ENCODE measurements at places on chromosomes 5 and 9.

DNA sequence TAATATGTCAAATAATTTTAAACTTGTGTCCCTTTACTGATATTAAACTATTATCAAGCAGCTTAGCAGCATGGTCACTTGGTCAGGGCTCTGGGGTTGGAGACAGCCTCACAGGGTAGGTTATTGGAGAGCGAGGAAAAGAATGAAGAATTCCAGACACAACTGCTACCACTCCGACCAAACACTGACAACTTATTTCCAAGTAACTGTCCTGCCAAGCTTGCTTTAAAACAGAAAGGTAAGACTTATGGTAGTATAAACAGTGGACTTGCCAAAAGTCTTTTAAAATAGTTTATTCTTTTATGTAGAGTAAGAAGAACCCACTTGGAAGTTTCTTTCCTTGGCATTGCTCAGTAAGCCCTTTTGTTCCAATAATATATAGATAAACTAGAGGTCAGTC lies 364.1 kb downstream of the DEPDC1B start:
- DNase-seq: no peak

GRCh38 chr5:145855763-145856267 lies 17.0 kb downstream of the GRXCR2 start:
- DNase-seq: no peak

DNA sequence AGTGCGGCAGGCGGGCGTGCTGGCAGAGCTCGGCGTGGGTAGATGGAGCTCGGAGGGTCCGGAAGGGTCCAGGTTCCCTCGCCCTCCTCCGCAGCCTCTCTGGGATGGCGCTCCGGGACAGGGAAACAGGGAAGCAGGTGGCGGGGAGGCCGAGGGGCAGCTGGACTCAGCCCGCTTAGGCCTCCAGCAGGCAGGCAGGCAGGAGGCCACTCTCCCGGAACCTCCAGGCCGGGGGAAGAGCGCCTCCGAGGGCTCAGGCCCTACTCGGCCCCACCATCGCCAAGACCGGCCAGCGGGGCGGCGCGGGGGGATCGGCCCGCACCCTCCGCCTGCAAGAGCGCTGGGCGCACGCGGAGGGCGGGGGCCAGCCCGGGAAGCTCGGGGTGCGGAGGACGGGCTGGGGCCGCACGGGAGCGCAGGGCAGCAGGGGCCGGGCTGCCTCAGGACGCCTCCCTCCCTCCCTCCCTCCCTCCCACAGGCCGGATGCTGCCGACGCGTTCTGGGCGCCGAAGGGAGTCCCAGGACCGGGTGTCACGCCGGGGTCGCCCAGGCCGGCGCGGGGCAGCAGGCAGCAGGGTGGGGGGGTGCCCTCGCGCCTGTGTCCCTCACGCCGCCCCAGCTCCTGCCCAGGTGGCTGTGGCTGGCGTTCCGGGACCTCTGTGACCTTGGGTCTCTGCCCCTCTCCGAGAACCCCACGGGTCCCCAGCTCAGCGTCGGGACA lies 977 bp downstream of the MGAT4B start:
- peak; percentile 51 for DNase-seq

DNA sequence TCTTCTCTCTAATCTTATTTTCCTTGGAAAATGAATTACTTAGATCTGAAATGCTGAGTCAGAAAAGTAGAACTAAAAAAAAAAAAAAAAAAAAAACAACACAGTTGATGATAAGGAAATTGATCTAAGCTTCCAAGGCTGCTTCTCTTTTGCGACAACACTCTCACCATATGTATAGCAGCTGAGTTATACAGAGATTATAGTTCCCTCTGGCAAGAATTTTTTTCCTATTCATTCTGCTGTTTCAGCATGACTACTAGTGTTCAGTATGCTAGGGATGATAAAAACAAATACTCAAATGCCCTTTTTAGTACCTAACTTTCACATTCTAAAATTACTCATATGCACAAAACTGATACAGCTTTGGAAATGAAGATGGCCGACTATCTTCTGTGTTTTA lies 267.3 kb downstream of the MLLT3 start:
- DNase-seq: no peak

- no peak for DNase-seq
Observed at GRCh38 chr9:74281674-74282073, 215.5 kb upstream of the RORB start.

DNA sequence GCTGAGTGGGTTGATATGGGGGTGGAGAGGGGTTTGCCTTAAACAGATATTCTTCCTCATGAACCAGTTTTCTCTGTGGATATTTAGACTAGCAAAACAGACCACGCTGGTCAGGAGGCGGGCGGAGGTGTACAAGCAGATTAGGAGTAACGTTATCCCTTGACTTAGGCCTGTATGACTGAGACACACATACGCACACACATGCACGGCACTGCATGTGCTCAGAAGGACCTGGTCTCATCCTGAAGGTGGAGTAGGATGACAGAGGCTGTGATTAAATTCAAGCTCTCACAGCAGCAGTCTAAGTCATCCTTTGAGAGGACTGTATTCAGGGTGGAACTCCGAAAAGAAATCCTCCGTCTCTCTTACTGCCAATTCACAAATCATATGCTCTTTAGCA lies 209.7 kb downstream of the DIRAS2 start:
- DNase-seq: no peak

DNA sequence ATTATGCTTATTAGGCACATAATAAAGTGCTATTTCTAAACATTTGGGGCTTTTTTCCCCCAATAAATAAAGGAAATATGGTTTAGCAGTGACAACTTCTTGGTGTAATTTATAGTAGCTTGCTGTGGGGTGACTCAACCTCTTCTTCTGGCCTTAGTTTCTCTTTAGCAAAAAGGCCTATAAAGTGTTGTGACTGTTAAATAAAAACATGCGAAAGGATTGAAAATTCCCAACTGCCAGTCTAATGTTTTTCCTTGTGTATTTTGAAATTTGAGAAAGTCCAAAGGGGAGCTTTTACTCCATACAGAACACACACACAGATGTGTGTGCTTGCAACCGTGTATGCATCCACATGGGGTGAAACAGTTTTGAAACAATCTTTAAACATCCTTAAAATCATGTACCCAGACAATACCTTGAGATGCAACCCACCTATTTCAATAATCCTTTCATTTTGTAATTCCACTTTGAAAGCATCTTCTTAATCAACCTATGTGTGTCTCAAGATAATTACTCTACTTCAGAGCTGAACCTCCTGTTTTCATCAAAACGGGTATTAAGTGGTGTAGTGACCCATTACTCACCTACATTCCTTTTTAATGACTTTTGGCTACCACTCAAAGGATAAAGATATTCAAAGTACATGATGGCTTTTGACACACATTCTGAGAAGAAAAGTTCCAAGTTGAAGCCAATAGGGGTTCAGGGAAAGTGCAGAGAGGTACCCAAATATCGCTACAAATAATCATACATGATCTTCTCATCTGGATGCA lies 123.8 kb downstream of the DROSHA start:
- no peak for DNase-seq

DNA sequence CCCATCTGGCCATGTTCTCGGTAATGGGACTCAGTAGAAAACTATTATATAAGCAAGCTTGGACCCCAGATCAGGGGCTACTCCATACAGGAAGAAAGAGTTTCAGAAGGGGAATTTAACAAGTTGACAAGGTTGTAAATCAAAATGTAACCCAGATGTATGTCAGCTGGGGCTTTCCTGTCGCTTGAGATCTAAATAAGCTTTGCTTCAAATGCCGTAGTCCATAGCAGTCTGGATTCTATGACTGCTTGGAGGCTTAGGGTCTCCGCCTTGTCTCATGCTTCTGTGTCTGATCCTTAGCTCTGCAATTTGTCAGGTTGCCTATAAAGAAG lies 70.4 kb downstream of the TEX10 start:
- no peak for DNase-seq

DNA sequence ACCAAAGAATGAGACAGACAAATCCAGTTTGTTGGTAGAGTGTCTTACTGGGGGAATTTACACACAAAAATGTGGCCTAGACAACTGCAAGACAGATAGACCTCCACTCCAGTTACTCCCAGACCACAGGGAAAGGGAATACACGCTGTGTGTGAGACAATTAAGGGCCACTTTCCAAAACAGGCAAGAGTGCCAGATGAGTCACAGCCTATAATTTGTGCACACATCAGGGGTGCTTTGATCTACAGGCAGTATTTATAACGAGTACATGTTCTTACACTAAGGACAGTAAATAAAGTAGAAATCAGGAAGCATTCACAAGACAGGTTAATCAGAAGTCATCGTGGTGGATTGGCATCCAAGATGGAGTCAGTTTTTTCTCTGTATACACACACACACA lies 114.8 kb downstream of the ZNF622 start:
- DNase-seq: no peak

DNA sequence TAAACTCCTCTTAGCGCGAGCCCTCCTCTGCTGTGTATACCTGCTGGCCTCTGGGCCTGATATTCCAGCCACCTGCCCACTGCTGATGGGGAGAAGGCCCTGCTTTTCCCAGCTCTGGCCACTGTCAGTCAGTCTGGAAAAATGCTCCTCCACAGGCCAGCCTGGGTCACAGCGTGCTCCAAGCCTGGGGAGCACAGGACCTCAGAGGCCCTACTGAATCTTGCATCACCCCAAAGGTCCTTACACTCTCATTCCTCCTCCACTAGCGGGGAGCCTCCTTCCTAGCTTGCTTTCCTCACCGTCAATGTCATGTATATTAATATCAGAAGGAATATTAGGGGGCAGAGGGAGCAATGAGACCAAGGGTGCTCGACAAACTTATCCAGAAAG lies 73.7 kb downstream of the SHB start:
- DNase-seq: no peak

DNA sequence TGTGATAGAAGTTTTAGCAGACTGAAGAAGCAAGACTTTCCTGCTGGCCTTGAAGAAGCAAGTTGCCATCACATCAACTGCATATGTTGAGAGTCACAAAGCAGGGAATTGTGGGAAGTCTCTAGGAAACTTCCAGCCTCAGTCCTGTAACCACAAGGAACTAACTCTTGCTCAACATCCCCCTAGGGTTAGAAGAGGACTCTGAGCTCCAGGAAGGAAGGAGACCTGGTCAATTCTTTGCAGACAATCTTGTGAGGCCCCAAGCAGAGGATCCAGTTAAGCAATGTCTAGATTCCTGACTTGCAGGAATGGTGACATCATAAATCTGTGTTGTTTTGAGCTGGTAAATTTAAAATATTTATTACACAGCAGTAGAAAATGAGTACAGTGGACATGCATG lies 18.6 kb upstream of the ZNF366 start:
- DNase-seq: no peak

DNA sequence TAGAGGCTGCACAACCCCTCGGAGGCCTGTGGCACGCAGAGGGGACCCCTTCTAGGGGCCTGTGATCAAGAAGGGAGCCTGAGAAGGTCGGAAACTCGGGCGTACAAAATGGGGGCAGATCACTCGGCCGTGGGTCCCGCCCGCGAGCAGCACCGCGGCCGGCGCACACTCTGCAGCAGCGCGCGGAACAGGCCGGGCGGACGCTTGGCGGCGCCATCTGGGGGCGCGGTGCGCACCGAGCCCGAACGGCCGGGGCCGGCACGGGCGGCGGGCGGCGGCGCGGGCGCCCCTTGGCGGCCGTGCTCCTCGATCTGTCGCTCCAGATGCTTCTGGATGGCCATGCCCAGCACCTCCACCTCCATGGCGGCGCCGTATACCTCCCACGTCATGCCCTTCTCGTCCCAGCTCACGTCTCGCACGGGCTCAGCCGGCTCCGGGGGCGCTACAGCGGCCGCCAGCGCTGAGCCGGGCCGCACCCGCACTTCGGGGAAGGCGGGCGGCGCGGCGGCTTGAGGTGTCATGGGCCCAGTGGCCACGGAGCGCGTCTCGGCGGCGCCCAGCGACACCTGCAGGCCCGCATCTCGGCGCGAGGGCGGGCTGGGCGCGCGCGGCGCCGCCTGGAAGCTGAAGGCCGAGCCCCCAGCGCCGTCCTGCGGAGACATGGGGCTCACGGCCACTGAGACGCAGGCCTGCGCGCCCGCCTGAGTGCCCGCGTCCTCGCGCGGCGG lies 13.1 kb downstream of the GPRIN1 start:
- DNase-seq: peak; percentile 81

GRCh38 chr5:62038024-62038423 lies 268.0 kb upstream of the KIF2A start:
- no peak for DNase-seq

DNA sequence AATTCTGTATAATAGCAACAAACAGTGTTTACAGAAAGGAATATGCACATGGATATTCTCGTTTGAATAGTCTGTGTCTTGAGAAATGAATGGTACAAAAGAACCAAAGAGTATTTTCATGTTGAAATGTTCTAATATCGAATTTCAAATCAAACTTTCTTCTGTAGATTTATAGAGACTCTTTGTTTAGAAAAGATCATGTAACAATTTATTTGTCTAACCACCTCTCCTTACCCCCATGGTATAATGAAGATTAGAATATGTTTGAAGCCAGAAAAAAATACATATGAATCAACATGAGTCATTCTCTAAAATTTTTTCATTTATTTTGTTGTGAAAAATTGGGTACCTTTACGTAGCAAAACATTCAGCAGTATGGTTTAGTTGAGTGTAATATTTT lies 285.6 kb downstream of the PRR16 start:
- DNase-seq: no peak

DNA sequence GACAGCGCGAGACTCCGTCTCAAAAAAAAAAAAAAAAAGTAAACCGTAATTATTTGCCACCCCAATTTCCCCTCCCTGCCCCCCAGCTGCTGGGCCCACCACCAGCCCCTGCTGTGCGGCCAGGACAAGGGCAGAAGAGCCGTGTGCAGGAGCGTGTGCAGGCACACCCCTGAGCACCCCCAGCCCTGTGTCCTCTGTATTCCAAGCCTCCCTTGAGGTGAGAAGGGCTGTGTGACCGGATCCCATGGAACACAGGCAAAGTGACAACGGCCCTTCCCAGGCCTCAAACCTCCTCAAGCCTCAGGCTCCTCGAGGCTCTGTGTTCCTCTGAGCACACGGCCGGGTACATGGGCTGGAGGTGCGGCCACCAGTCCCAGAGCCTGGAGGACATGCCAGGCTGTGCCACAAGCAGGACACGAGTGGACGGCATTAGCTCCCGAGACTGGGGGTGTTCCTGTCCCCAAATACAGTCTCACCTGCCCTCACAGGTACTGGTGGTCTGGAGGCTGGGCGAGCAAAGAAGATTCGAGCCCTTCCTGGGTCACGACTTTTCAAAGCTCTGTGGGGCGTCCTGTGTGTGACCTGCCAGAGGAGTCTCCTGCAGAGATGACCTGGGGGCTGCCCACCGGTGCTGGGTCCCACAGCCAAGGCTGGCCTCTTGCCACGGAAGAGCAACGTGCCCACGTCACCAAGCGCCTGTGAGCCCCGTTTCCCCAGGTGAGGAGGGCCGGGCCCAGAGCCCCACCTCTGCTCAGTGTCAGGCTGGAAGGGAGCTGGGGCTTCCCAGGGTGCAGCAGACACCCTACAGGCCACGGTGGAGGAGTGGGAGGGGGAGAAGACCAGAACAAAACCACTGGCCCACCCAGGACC lies 47.1 kb upstream of the SIMC1 start:
- DNase-seq: no peak

DNA sequence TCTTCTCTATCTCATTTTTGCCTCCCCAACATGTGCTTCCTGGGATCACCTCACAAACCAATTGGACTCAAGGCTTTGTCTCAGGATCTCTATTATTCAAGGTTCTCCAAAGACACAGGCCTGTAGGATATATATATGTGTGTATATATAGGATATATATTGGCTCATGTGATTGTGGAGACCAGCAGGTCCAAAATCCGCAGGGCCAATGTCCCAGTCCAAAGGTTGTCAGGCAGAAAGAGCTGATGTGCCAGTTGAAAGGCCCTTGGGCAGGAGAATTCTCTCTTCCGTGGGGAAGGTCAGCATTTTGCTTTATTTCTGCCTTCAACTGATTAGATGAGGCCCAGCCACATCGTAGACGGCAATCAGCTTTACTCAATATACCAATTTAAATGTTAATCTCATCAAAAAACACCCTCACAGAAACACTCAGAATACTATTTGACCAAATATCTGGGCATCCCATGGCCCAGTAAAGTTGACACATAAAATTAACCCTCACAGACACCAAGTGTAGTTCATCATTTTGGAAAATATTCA lies 1.3 kb upstream of the FBLL1 start:
- DNase-seq: no peak
